ENCODE measurements at places on chromosomes 7 and 10.
A peak's percentile ranks its signal among the peaks of the same experiment; 100 is the strongest.

DNA sequence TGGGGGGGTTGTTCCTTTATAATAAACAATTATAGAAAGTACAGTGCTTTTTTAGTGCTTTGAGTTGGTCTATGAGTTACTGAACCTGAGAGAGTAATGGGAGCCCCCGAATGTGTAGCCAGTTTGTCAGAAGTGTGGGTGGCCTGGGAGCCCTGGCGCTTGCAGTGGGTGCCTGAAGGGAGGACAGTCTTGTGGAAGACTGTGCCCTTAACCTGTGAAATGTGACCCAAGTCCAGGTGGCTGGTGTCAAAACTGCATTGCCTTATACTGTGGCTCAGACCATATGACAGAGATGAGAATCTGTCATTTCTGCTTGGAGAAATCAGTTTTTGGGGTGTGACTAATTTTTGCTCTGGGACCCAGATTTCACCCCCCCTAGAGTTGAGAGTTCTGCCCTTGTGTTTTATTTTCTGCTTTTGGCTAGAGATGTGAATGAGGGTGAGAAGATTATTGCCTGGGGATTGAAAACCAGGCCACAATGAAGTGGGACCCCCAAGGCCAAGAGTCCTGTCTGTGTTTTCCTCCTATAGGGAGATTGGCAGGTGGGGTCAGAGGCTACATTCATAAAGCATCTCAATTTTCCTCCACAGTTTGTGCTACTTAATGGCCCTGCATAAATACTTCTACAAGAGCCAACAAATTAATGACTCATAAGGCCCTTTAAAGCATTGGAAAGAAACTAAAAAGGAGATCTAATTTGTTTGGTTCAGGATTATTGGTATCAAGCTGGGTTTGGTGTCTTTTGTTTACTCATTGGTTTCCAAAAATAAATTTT, 24.1 kb upstream of the CARD11 start:
- H3K27ac ChIP-seq, result no peak overlapping the region
- H3K4me3 ChIP-seq, result no peak overlapping the region
- no peaks in the 10 kb centered on the region for H3K27me3 ChIP-seq
- no peaks in the 10 kb centered on the region for H3K36me3 ChIP-seq
- DNase-seq, result no peak

GRCh38 chr10:113292743-113293142, 260.1 kb upstream of the HABP2 start:
- H3K4me1 ChIP-seq, result no peaks in the 10 kb centered on the region
- DNase-seq, result no peak
- no peaks in the 10 kb centered on the region for H3K36me3 ChIP-seq
- no peak overlapping the region for H3K4me3 ChIP-seq
- no peaks in the 10 kb centered on the region for H3K27me3 ChIP-seq

GRCh38 chr7:55081472-55082227, 62.8 kb downstream of the EGFR start:
- DNase-seq, result no peak
- H3K4me3 ChIP-seq, result no peak overlapping the region
- H3K27me3 ChIP-seq, result no peaks in the 10 kb centered on the region
- no peaks in the 10 kb centered on the region for H3K36me3 ChIP-seq
- H3K27ac ChIP-seq, result peak overlapping the region; percentile 80

GRCh38 chr7:17185690-17186070, 112.8 kb upstream of the AHR start:
- DNase-seq, result no peak
- no peaks in the 10 kb centered on the region for H3K27me3 ChIP-seq
- no peak overlapping the region for H3K27ac ChIP-seq
- no peaks in the 10 kb centered on the region for H3K4me1 ChIP-seq
- no peaks in the 10 kb centered on the region for H3K36me3 ChIP-seq
- no peak overlapping the region for H3K4me3 ChIP-seq

GRCh38 chr7:153087498-153087897, 327.9 kb downstream of the ACTR3B start:
- no peak overlapping the region for H3K4me3 ChIP-seq
- no peak for DNase-seq
- no peaks in the 10 kb centered on the region for H3K4me1 ChIP-seq
- H3K36me3 ChIP-seq, result no peaks in the 10 kb centered on the region
- no peaks in the 10 kb centered on the region for H3K27me3 ChIP-seq

- DNase-seq, result no peak
- peaks cover 4% of the 10 kb centered on the region for H3K4me1 ChIP-seq
- no peaks in the 10 kb centered on the region for H3K36me3 ChIP-seq
- H3K27ac ChIP-seq, result no peak overlapping the region
These were observed 32.1 kb upstream of the CHST15 start for GRCh38 chr10:124125305-124126116.

DNA sequence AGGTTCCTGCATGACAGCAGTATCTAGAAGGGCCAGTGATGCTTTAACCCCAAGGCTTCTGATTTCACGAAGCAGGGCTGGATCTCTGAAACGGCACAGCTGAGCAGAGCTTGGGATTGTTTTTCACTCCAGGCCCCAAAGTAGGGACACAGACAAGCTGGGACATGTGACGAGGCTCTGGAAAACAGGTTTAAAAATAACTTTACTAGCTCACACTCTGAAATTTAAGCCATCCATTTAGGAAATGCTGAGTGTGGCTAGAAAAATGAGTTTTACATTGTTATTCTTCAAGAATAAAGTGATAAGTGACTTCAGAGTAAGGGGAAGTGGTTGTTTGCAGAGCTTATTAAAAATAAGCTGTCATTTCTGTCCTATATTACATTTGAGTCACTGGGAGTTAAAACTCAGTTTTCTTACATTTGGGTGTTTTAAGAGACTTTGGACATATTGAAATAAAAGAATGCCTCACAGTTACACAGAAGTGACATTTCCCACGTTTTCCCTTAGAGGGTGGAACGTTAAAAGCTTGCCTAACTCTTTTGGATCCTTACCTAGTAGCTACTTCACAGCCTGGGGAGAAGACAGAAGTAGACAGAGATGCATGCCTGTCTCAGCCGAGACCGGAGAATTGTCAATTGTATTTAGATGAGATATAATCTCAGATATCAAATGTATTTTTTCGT, 107.8 kb downstream of the GALNT17 start:
- peak; percentile 55 for DNase-seq
- H3K27me3 ChIP-seq, result no peaks in the 10 kb centered on the region
- H3K27ac ChIP-seq, result peak overlapping the region; percentile 75

GRCh38 chr7:112421666-112422486, 28.4 kb upstream of the IFRD1 start:
- no peaks in the 10 kb centered on the region for H3K36me3 ChIP-seq
- H3K4me1 ChIP-seq, result peaks cover 25% of the 10 kb centered on the region
- no peak overlapping the region for H3K4me3 ChIP-seq

- no peaks in the 10 kb centered on the region for H3K27me3 ChIP-seq
- H3K27ac ChIP-seq, result peak overlapping the region; percentile 72
- H3K36me3 ChIP-seq, result peaks cover 15% of the 10 kb centered on the region
These were observed 112.9 kb downstream of the PODXL start for GRCh38 chr7:131443496-131443895.

- no peak overlapping the region for H3K27ac ChIP-seq
- H3K36me3 ChIP-seq, result no peaks in the 10 kb centered on the region
- peaks cover 18% of the 10 kb centered on the region for H3K4me1 ChIP-seq
These were observed 16.3 kb upstream of the DKK1 start for GRCh38 chr10:52297747-52298146.

DNA sequence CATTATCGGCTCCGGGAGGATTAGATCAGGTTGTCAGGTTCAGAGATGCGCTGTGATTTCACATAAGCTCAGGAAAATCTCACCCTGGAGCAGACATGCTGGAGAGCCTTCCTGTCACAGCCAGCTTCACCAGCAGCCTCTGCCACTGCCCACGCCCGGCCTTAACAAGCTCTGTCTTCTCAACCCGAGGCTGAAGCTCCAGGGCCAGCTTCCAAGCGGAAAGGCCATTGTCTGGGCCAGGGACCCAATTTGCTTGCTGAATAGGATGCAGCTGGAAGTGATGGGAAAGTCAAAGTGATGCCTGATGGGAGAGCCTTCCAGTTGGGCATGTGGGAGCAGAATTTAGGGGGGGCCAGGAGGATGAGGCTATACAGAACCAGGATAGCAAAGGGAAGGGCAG, 36.3 kb downstream of the C10orf105 start:
- H3K27me3 ChIP-seq, result no peaks in the 10 kb centered on the region

DNA sequence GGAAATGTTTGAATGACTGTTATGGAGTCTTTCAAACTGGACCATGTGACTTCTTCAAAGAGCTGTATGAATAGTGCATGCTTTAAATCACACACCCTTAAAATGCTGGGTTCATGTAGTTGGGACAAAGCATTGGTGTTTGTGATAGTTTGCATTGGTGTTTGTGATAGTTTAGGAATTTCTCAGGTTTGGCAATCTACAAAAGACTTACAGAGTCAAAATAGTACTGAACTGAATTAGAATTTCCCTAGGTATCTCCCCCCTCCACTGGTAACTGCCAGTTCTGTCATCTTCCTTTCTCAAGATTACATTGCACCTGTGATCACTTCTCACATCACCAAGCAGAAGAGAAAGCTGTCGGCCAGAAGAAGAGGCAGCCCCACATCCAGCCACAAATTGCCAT, 261.1 kb downstream of the GATA3 start:
- H3K27ac ChIP-seq, result no peak overlapping the region
- no peak overlapping the region for H3K4me3 ChIP-seq
- no peaks in the 10 kb centered on the region for H3K36me3 ChIP-seq
- no peak for DNase-seq
- H3K27me3 ChIP-seq, result no peaks in the 10 kb centered on the region

DNA sequence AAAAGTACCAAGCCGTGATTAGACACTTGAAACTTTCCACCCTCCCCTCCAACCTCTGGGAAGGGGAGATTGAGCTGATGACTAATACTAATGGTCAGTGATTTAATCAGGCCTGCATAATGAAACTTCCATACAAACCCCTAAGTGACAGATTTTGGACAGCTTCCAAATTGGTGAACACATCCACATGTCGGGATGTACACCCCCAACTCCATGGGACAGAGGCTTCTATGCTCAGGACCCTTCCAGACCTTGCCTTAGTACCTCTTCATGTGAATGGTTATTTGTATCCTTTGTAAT, 4.8 kb downstream of the NUB1 start:
- peak overlapping the region; percentile 19 for H3K27ac ChIP-seq
- no peak for DNase-seq
- H3K4me1 ChIP-seq, result peaks cover 21% of the 10 kb centered on the region
- H3K27me3 ChIP-seq, result no peaks in the 10 kb centered on the region

DNA sequence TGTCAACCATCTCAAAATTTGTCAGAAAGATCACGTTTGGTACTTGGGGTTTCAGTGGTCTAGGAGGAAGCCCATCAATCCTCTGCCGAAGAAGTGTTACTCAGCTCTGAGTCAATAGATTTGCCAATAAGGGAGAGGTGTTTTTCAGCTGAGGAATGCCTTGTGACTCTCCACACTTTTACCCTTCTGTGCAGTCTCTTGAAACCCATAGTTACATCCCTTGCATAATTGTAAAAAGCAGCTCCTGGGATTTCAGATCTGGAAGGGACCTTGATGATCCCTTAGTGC, 47.5 kb downstream of the INSYN2A start:
- H3K4me1 ChIP-seq, result no peaks in the 10 kb centered on the region
- DNase-seq, result no peak
- H3K36me3 ChIP-seq, result no peaks in the 10 kb centered on the region
- no peaks in the 10 kb centered on the region for H3K27me3 ChIP-seq
- no peak overlapping the region for H3K27ac ChIP-seq

DNA sequence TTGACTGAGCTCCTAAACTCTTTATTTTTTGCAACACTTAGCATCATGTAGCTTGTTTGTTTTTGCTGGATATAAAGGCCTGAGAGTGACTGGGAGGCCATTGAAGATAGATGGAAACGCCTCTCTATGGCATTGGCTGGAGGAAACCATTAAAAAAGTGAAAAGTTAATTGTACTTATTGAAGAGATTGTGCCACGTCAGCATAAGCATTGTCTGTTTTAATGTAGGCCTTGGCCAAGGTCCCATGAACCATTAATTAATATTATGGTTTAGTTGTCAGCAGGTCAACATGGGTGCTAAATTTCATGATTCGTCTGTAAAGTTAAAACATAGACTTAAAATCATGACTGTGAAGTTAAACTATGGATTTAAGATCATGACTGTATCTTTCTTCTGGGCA, 178.6 kb downstream of the GATA3 start:
- DNase-seq, result no peak
- no peaks in the 10 kb centered on the region for H3K27me3 ChIP-seq
- no peaks in the 10 kb centered on the region for H3K36me3 ChIP-seq

- no peaks in the 10 kb centered on the region for H3K27me3 ChIP-seq
- DNase-seq, result no peak
- no peaks in the 10 kb centered on the region for H3K4me1 ChIP-seq
- H3K4me3 ChIP-seq, result no peak overlapping the region
These were observed 37.8 kb downstream of the CLRN3 start for GRCh38 chr10:127854769-127855590.

DNA sequence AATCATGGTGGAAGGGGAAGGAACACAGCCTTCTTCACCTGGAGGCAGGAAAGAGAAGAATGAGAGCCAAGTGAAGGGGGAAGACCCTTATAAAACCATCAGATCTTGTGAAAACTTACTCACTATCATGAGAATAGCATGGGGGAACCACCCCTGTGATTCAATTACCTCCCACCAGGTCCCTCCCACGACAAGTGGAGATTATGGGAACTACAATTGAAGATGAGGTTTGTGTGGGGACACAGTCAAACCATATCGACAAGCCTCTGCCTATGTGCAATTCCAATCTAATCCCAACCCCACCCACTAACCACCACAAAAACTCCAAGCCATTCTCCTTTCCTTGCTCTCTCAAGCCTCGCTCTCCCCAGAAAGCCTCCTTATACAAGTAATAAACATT, 69.2 kb downstream of the TAC1 start:
- H3K27me3 ChIP-seq, result no peaks in the 10 kb centered on the region
- no peak overlapping the region for H3K27ac ChIP-seq
- no peaks in the 10 kb centered on the region for H3K4me1 ChIP-seq
- H3K36me3 ChIP-seq, result no peaks in the 10 kb centered on the region
- no peak for DNase-seq
- H3K4me3 ChIP-seq, result no peak overlapping the region

DNA sequence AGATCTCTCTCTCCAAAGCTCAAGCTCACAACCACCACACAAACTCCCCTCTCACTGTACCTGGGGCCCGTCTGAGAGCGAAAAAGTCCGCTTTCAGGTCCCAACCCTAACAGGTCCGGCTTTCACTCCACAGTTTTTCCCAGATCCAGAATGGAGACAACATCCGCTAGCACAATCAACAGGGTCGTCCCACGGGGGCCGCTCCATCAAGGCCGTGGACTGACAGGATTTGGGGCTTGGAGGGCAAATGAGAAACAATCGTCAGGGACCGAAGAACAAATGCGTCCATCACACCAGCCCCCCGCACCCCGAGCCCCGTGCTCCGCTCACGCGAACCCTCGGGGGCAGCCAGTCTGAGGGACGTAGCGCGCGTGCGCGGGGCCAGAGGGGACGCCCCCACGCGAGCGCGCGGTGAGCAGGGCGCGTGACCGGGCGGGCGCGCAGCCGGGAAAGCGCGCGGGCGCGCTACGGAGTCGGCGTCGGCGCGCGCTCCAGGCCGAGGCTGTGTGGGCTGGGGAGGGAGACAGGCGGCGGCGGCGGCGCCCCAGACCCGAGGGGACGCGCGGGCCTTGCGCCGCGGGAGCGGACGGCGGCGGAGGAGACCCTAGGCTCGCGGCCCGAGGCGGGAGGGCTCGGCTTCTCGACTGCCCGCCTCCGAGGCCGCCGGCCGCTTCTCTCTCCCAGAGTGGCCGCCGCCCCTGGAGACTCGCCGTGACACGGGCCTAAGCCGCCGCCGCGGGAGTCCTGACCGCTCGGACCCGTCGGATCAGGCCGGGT, at the start of gene SLK:
SLK (plus strand) TSS at position 470 of the 777 bp plus-strand sequence. CDS start 606 bp downstream, outside the sequence.
- H3K27me3 ChIP-seq, result no peaks in the 10 kb centered on the region
- DNase-seq, result peak; percentile 80
- H3K4me3 ChIP-seq, result peak within 1 kb of the TSS; percentile 71
- no peaks in the 10 kb centered on the region for H3K36me3 ChIP-seq
- peak within 1 kb of the TSS; percentile 89 for H3K27ac ChIP-seq

- no peak overlapping the region for H3K27ac ChIP-seq
- H3K4me1 ChIP-seq, result no peaks in the 10 kb centered on the region
- H3K36me3 ChIP-seq, result no peaks in the 10 kb centered on the region
- no peaks in the 10 kb centered on the region for H3K27me3 ChIP-seq
- no peak overlapping the region for H3K4me3 ChIP-seq
These were observed 189.4 kb downstream of the ELFN1 start for GRCh38 chr7:1859266-1860035.
